HCT116 (cell line): ENCODE measurements at places on chromosomes 4 and X. TPM values are rescaled to one million over a fixed set of nuclear protein-coding genes. Genes with fewer than 3 reads are reported as not detected.

- H3K4me1 ChIP-seq: peaks cover 5% of the 10 kb centered on the region
- H3K4me3 ChIP-seq: no peak overlapping the region
- no peaks in the 10 kb centered on the region for H3K36me3 ChIP-seq
- DNase-seq: peak; percentile 84
- H3K27me3 ChIP-seq: no peaks in the 10 kb centered on the region
- no peak overlapping the region for H3K27ac ChIP-seq
Observed at GRCh38 chr4:138192113-138192512, 50.0 kb downstream of the SLC7A11 start.

DNA sequence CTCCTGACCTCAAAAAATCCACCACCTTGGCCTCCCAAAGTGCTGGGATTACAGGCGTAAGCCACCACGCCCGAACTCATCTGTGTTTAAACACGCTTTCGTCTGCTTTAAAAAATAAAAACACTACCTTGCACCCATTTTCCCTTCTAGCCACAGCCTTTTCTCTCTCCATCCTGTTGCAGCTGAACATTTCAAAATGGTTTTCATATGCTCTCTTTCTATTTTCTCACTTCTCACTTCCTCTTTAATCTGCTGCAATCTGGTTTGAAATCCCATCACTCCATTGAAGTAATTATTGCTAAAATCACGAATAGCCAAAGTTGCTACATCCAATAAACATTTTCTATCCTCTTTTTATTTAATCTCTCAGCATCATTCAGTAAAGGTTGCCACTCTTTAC lies 70.0 kb downstream of the DCHS2 start:
- no peaks in the 10 kb centered on the region for H3K27me3 ChIP-seq
- no peak for DNase-seq
- H3K27ac ChIP-seq: no peak overlapping the region
- H3K4me1 ChIP-seq: no peaks in the 10 kb centered on the region

- H3K36me3 ChIP-seq: no peaks in the 10 kb centered on the region
- no peak for DNase-seq
- no peak overlapping the region for H3K27ac ChIP-seq
- peaks cover 7% of the 10 kb centered on the region; the same call in 1 of the 2 replicates for H3K4me1 ChIP-seq
- no peaks in the 10 kb centered on the region for H3K27me3 ChIP-seq
Observed at GRCh38 chrX:72020788-72021187, 110.1 kb downstream of the NHSL2 start.

GRCh38 chr4:134126955-134127354 lies 74.6 kb downstream of the PABPC4L start:
- H3K4me1 ChIP-seq: no peaks in the 10 kb centered on the region
- no peak overlapping the region for H3K27ac ChIP-seq
- H3K4me3 ChIP-seq: no peak overlapping the region
- no peaks in the 10 kb centered on the region for H3K36me3 ChIP-seq
- no peak for DNase-seq

GRCh38 chrX:100658941-100659381 lies 15.0 kb downstream of the SRPX2 start:
- H3K36me3 ChIP-seq: no peaks in the 10 kb centered on the region
- H3K4me3 ChIP-seq: no peak overlapping the region
- DNase-seq: no peak
- peaks cover 8% of the 10 kb centered on the region; the same call in 1 of the 2 replicates for H3K4me1 ChIP-seq

DNA sequence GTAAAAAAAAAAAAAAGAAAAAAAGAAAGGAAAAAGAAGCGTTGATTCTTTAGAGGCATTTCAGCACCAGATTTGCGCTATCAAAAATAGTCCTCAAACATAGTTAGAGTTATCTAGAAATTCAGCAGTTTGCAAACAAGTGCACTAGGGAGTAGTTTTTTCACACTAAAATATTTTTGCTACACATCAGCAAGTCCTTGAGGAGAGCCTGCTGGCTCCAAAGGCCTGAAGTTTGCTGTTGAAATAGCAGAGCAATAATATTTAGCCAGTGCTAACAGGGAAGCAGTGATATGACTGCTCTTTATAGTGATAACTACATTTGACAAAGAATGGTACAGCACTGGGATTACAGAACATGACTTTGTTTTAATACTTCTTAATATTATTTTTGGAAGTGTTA lies 472.2 kb downstream of the PCDH7 start:
- no peaks in the 10 kb centered on the region for H3K36me3 ChIP-seq
- H3K27ac ChIP-seq: no peak overlapping the region
- DNase-seq: no peak

- no peak for DNase-seq
- H3K4me1 ChIP-seq: no peaks in the 10 kb centered on the region
- H3K27me3 ChIP-seq: no peaks in the 10 kb centered on the region
- H3K4me3 ChIP-seq: no peak overlapping the region
- no peak overlapping the region for H3K27ac ChIP-seq
- H3K36me3 ChIP-seq: no peaks in the 10 kb centered on the region
Observed at GRCh38 chr4:16503421-16504100, 277.3 kb upstream of the TAPT1 start.

- no peak for DNase-seq
- no peak overlapping the region for H3K27ac ChIP-seq
- H3K36me3 ChIP-seq: no peaks in the 10 kb centered on the region
- no peaks in the 10 kb centered on the region for H3K27me3 ChIP-seq
Observed at GRCh38 chr4:185219551-185220344, 10.3 kb downstream of the SNX25 start.

GRCh38 chrX:2679534-2680485 lies 11.3 kb upstream of the CD99 start:
- H3K4me1 ChIP-seq: peaks cover 17% of the 10 kb centered on the region
- no peak for DNase-seq

DNA sequence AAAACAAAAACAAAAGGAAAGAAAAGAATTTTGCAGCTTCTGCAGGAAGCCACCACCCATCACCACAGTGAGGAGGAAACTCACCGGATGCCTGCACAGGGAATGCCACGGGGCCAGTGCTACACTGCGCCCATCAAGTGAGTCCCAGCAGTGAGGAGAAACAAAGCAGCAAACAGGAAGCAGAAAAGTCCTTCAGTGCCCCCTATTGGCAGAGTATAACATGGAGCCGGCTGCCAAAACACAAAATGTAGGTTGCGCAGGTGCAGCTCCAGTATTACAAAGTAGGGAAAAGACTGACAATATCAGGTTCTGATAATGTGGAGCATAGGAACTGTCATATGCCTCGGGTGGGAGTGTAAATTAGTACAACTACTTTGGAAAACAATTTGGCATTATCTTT lies 23.3 kb upstream of the SCML2 start:
- H3K4me1 ChIP-seq: no peaks in the 10 kb centered on the region
- H3K27me3 ChIP-seq: no peaks in the 10 kb centered on the region
- no peak overlapping the region for H3K4me3 ChIP-seq
- no peaks in the 10 kb centered on the region for H3K36me3 ChIP-seq
- peak; percentile 29 for DNase-seq

GRCh38 chrX:123436512-123437136 lies 252.5 kb downstream of the GRIA3 start:
- H3K4me1 ChIP-seq: no peaks in the 10 kb centered on the region
- H3K4me3 ChIP-seq: no peak overlapping the region
- H3K36me3 ChIP-seq: no peaks in the 10 kb centered on the region
- H3K27ac ChIP-seq: no peak overlapping the region
- no peak for DNase-seq
- no peaks in the 10 kb centered on the region for H3K27me3 ChIP-seq

DNA sequence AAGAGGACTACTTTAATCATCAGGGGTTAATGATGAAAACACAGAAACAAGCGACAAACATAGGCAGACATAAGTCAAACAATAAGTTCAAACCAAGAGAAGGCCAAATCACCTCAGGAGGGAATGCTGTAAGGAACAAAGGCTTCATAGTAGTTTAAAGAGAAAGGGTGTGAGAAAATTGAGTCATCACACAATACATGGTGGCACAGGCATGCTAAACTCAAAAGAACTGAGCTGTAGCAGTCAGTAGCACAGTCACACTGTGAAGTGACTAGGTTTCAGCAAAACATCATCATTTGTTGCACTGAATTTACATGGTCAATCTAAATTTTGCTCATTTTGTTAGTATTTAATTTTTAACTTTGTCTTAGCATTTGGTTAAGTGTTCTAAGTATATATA lies 24.2 kb downstream of the SMC1A start:
- no peak overlapping the region for H3K4me3 ChIP-seq
- no peak overlapping the region for H3K27ac ChIP-seq
- no peaks in the 10 kb centered on the region for H3K27me3 ChIP-seq
- H3K36me3 ChIP-seq: peaks cover 16% of the 10 kb centered on the region

GRCh38 chrX:149851864-149852263 lies 29.1 kb upstream of the MAGEA8 start:
- H3K36me3 ChIP-seq: no peaks in the 10 kb centered on the region
- H3K27me3 ChIP-seq: no peaks in the 10 kb centered on the region
- no peaks in the 10 kb centered on the region for H3K4me1 ChIP-seq
- no peak overlapping the region for H3K4me3 ChIP-seq

NDP gene
- total RNA-seq: not detected

PNPLA4 gene
- total RNA-seq: 15.5 TPM
